Gastroesophageal sphincter (tissue), 4 donors: ENCODE measurements at places on chromosomes 2 and 18.
A peak's percentile ranks its signal among the peaks of the same experiment; 100 is the strongest.

- no peak for ATAC-seq
These were observed 341.8 kb downstream of the RBM43 start for GRCh38 chr2:150919901-150920300.

- no peak for ATAC-seq
These were observed 298.4 kb downstream of the MYCN start for GRCh38 chr2:16238786-16239185.

DNA sequence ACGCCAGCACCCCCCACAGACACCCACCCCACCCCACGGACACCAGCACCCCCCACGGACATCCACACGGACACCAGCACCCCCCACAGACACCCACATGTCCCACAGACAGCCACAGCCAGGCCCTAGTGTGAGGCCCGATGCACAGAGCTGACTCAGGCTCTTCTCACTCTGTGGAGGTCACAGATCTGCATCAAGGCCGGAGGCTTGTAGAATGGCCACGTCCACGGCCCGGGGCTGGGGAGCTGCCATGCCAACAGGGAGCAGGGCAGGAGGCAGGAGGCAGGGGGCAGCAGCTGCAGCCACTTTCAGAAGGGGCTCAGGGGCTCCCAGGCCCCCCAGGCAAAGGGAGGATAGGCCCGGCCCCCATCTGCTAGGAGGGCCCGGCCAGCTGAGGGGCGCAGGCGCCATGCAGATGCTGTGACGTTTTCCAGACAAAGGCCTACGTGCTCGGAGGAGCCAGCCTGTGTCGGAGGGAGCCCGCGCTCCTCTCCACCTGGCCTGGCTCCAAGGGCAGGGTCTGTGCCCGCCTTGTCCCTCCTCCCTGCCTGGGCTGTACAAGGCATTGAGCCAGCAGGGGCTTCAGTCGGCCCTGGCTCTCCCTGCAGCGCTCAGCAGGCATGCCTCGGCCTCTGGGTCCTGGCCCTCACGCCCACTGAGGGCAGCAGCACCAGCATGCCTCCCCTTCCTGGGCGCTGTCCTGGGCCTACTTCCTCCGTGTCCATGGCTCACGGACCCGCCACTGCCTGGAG is 249.0 kb downstream of the TWIST2 start:
- ATAC-seq, result no peak

- ATAC-seq, result peak; percentile 77
These were observed 60.3 kb downstream of the CACNB4 start for GRCh38 chr2:152038441-152038958.

GRCh38 chr2:38665854-38666555 is at the start of gene GALM:
GALM (plus strand) TSS chr2:38666114; CDS start chr2:38666162, 48 bp downstream.
- peak; percentile 95 for ATAC-seq

DNA sequence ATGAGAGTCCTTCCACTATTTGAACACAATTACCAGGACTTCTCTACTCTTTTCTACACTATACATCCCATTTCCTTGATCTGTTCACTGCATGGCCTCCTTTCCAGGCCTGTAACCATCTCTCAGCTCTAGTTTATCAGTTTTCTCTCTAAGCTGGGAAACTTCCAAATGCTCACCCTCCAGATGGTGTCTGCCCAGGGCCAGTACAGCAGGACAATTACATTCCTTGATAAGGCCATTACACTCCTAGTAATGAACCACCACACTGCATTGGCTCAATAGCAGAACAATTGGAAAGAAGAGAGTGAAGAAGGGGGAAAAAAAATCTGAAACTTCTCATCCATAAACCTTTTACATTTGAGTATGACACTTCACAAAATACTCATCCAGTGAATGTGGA is 359.1 kb downstream of the ALK start:
- no peak for ATAC-seq

DNA sequence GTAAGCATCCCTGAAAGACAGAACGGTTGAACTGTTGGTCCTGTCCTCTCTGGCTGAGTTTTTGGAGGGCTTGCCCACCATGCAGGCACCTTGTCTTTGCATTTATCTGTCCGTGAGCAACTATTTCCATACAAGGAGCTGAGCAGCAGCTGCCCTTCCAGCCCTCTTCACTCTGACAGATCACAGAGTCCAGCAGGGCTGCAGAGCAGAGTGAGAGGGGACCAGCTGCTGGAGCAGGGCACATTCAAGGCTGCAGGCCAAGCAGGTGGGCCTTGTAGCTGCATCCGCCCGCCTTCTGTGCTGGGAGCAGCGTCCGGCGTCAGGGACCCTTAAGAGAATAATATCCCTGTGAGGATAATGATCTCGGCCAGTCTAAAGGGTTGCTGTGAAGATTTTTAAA is 9.5 kb downstream of the SMYD1 start:
- ATAC-seq, result no peak
